ENCODE measurements at places on chromosomes 2 and 18.
A peak's percentile ranks its signal among the peaks of the same experiment; 100 is the strongest.

- no peak for DNase-seq
Observed at GRCh38 chr2:769771-770170, 92.6 kb upstream of the TMEM18 start.

GRCh38 chr18:44821924-44822323, 141.2 kb downstream of the SETBP1 start:
- DNase-seq, result peak; percentile 48

GRCh38 chr2:65381607-65382051, 50.8 kb downstream of the SPRED2 start:
- no peak for DNase-seq

DNA sequence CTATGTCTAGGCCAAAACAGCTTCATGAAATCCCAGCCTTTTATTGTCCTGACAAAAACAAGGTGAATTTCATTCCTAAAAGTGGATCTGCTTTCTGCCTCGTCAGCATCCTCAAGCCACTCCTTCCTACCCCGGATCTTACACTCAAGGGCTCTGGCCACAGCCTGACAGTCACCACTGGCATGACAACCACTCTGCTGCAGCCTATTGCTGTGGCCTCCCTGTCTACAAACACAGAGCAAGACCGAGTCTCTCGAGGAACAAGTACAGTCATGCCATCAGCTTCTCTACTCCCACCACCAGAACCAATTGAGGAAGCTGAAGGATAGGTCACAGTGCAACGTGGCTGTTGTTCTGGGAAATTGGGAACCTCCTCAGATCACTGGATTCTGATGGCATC, 106.1 kb downstream of the ICA1L start:
- no peak for DNase-seq

- DNase-seq, result no peak
Observed at GRCh38 chr2:152134488-152135280, 35.8 kb upstream of the CACNB4 start.

GRCh38 chr2:196463706-196464105, 175.8 kb upstream of the CCDC150 start:
- DNase-seq, result no peak

- DNase-seq, result no peak
Observed at GRCh38 chr18:13361431-13361830, 142.9 kb downstream of the LDLRAD4 start.

GRCh38 chr18:7146067-7146466, 28.5 kb upstream of the LAMA1 start:
- no peak for DNase-seq

GRCh38 chr18:33330711-33331110, 109.8 kb downstream of the CCDC178 start:
- no peak for DNase-seq

GRCh38 chr2:178286636-178287035, 92.3 kb downstream of the OSBPL6 start:
- no peak for DNase-seq

- no peak for DNase-seq
Observed at GRCh38 chr2:101971836-101972235, 19.9 kb upstream of the IL1R2 start.

DNA sequence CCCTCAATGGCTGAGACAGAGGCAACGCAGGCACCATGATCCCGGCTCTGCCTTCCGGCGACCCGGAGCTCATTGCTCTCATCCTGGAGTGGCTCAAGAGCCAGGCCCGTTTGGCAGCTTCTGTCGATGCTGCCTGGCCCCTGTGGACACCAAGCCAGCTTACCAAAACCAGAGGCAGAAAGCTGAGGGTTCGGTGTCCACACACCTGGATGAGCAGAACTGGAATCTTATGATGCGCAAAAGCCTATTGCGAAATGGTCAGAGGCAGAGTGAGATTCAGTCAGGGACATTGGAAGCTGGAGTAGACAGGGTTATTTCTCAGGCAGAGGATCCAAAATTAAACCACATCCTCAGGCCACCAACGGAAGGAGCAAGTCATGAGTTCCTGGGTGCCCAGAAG, 34.9 kb upstream of the TGIF1 start:
- DNase-seq, result no peak

DNA sequence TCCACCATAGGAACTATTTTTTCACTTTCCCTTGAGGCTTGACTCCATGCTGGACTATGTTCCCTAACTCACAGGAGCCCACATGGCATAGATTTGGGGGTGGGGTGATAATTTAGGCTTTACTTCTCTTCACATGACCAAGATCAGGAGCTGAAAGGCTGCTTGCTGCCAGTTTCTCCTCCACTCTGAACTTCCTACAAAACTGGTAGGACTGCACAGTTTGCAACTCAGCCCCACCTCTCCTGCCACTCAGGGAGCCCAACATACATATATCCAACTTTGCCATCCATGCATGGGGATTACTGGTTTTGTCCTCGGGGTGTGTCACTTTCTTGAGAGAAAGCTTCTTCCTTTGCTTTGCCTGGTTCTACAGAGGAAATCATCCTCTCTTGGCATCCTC, 14.2 kb downstream of the INO80D start:
- no peak for DNase-seq

DNA sequence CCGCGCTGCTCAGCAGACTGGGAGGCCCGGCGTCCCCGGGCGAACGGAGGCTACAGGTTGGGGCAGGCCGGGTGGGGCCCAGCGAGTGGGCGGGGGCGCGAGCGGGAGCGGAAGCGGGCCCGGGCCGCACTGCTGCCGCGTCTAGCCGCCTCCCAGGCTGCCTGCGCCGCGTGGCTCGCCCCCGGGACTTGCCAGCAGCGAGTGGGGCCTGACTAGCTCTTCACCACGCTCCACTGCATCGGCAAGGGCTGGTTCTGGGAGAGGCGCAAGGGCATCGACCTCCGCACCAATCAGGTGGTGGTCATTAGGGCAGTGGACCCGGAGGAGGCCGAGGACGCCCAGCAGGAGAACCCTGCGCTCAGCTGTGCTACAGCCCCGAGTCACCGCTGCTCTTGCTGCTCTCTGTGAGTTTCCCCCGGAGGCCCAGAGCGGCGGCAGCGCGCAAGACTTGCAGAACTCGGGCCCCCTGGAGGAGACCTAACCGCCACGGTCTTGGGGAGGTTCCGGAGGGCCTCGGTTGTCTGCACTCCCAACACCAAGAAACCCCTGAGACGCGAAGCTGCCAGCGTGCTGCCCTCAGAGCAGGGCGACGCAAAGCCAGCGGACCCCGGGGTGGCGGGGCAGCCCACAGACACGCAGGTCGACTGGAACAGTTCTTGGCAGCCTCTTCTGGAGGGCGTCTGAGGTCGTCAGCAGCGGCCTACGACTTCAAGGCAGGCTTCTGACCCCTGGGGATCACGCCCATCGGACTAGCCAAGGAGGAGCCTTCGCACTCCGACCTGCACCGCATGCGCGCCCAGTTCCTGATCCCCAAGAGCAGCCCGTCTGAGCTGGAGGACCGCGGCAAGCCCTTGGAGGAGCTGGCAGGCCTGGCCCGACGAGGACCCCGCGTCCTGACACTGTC, 27.2 kb upstream of the PTPN2 start:
- DNase-seq, result no peak
